H1 (cell line): ENCODE measurements at places on chromosomes 2 and 18. TPM values are rescaled to one million over a fixed set of nuclear protein-coding genes. Genes with fewer than 3 reads are reported as not detected.
A peak's percentile ranks its signal among the peaks of the same experiment; 100 is the strongest.

GRCh38 chr2:121338281-121338680 is 53.3 kb upstream of the TFCP2L1 start:
- DNase-seq = peak; percentile 75

- no peak for DNase-seq
Observed at GRCh38 chr2:112924821-112925220, 13.9 kb downstream of the IL37 start.

- no peak for DNase-seq
Observed at GRCh38 chr2:95062242-95063085, 37.0 kb downstream of the MAL start.

DNA sequence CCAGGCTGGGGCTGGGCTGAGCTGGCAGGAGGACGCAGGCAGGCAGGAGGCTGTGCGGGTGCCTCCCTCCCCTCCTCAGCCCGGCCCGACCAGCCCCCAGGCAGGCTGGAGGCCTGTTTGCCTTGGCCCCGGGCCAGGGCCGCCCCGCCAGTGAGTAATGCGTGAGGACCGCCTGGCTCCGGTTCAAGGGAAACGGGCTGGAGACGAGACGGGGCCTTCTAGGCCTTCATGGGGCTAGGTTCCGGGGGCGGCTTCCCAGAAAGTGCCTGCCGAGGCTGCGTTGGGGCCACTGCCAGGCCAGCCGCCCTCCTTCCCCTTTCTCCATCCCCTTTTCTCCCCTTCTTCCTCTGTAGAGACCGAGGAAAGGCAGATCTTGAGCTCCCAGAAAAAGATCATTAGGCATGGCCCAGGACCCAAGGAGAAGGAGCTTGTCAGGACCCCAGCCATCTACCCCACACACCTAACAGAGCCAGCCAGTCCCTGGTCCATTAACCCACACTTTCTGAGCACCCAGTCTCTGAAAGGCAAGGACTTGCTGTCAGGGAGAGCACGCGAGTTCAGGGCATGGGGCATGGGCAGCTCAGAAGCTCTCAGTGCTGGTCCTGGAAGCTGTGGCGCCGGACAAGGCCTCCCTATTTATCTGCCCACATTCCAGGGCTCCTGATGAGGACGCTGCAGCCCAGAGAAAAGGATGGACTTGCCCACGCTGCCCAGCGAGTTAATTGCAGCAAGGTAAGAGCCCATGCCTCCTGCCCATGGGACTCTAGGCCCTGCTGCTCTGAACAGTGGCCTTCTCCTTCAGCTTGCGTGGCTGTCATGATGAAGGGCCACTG is 48.5 kb downstream of the SMAD7 start:
- DNase-seq = no peak

- no peak for DNase-seq
Observed at GRCh38 chr2:172179045-172179701, 76.5 kb upstream of the DLX2 start.

DNA sequence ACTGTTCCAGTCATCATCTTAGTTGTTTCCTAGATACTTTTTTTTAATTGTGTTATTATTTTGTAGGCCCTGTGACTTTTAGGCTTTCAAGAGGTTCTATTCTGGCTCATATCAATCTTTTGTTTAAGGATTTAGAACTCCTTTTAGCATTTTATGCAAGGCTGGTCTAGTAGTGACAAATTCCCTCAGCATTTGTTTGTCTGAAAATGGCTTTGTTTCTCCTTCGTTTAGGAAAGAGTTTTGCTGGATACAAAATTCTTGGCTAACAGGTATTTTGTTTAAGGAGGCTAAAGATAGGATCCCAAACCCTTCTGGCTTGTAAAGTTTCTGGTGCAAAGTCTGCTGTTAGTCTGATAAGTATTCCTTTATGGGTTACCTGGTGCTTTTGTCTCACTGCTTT is 116.6 kb upstream of the SLC66A3 start:
- no peak for DNase-seq

- no peak for DNase-seq
Observed at GRCh38 chr2:17166506-17166905, 351.7 kb downstream of the RAD51AP2 start.

Gene NAGK
- 59.9 and 62.2 TPM in 2 replicates for total RNA-seq

Gene KHK
- 17.7 and 20.5 TPM in 2 replicates for total RNA-seq
